ENCODE measurements at places on chromosomes 5 and 9.

DNA sequence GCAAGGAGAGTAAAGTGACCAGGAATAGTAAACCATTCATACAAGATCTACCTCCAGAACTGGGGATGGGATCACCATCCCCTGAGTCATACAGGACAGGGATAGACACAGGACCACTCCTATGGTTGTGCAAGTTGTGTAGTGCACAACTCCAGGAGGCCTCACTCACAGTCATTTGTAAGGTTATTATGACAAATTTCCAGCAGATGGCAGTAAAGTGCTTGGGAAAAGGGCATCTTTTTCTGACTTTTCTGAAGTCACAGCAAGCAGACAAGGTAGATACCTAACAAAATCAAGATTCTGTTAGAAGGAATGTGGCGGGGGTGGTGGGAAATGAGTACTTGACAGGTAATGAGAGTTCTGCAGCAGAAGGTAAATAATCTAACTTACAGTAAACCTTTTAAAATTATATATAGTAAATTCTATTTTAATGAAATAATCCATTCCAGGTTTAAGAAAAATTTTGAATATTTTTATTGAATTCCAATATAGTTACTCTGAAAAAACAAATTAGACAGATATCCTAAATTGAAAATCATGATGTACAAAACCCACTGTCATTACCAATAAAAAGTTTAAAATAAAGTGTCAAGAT lies 16.7 kb upstream of the KIF27 start:
- peak; percentile 63 for DNase-seq

DNA sequence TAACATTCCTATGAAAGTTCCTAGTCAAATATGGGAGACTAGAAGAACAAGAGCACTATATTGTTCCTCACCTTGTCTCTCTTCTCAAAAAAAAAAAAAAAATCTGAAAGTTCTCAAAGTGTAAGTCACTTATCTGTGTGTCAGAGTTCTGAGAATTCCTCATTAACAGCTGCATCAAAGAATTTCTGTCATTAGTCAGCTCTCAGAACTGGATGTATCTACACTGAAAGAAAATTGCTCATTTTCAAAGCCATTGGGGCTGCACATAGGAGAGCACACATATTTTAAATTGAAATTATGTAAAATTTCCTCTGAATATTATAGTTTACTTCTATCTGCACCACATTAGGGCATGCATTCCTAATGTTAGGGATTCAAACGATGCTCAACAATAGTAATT lies 99.5 kb upstream of the FTMT start:
- no peak for DNase-seq

GRCh38 chr5:135989686-135990085 lies 34.9 kb upstream of the LECT2 start:
- no peak for DNase-seq

DNA sequence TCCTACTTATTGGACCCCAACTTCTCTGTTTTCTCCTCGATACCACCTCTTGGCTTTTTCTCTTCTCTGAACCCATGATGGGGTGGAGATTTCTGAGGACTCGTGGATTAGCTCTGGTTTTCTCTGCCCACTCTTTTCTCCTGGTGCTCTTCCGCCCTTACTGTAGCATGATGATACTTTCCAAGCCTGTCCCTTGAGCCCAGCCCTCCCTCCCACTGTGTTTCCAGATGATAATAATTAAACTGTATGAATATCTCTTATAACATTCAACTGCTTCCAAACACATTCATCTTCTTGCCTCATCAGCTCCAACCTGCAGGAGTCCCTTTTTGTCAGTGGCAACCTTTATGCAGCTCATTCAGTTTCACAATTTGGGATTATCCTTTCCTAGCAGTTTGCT lies 494.2 kb upstream of the KLF4 start:
- no peak for DNase-seq

DNA sequence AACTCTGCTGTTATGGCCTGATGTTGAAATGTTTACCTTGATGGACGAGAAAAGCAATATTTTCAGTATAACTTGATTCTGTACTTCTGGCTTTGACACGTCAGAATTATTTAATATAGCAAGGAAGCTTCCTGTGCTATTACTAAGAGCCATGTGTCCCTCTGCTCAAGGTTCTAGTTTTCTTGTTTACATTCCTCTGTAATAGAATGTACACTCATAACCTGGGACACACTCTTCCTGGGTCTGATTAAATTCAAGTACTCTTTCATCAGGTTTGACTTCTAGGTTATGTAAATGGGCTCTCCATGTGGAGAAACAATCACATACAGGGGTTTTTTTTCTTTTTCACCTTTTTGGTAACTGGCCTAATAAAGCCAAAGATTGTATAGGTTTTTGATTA lies 33.1 kb downstream of the GTF3C4 start:
- DNase-seq: no peak

DNA sequence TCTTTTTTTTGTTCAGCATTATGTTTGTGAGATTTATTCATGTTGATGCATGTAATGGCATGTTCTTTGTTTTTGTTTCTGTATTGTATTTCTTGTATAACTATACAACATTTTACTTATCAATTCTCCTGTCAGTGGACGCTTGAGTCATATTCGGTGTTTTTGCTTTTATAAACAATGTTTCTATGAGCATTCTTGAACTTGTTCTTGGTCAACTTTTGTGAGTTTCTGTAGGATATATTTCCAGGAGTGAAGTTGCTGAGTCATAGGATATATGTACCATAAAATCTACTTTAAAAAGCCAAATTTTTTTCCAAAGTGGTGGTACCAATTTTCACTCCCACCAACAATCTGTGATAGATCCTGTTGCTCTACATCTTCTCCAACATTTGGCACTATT lies 104.8 kb downstream of the VCAN start:
- no peak for DNase-seq

DNA sequence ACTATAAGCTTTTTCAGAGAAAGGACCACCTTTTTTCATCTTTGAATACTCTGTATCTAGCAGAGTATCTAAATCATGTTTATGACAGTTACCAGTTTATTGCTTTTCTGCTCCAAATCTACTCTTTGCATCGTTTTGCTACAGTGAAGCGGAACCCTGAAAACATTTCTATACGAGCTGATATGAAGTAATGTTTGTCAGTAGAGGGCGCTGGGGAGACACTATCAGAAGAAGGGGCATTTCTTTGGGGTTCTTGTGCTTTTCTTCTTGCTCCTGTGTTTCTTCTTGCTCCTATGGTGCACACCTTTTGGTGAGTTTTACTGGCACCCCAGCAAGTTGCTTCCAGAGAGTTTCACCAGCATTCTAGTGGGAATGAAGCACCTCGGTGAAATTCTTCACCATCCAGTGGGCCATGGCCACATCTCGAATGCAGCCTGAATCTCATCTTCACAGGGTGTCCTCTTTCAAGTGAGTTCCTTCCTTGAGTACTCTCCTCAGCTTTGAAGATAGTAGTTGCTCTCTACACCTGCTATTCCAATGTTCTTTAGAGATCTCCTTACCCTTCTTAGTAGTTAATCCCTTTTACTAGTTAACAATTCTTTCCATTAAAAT lies 98.4 kb downstream of the FGF1 start:
- peak; percentile 2 for DNase-seq

DNA sequence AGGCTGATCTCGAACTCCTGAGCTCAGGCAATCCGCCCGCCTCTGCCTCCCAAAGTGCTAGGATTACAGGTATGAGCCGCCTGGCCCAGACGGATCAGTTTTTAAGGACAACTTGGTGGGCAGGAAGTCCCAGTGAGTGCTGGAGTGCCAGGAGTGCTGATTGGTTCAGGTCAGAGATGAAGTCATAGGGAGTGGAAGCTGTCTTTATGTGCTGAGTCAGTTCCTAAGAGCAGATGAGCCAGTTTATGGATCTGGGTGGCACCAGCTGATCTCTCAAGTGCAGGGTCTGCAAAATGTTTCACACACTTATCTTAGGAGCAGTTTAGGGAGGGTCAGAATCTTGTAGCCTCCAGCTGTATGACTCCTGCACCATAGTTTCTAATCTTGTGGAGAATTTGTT lies 292.1 kb upstream of the ELAVL2 start:
- no peak for DNase-seq

- DNase-seq: no peak
These were observed 23.5 kb downstream of the NMRK1 start for GRCh38 chr9:75064307-75065025.
